Muscle of back (tissue), 13 donors: ENCODE measurements at places on chromosomes 13 and 19. TPM values are rescaled to one million over a fixed set of nuclear protein-coding genes. Genes with fewer than 3 reads are reported as not detected.

Gene SHISA2
- polyA plus RNA-seq: 58.0 TPM

Gene CLEC17A
- 0.13 TPM for polyA plus RNA-seq

Gene NDUFA3
- polyA plus RNA-seq: 78.4 TPM

Gene DLL3
- polyA plus RNA-seq: 0.07 TPM

Gene ZNF460
- 4.1 TPM for polyA plus RNA-seq

Gene IL27RA
- 3.2 TPM for polyA plus RNA-seq

Gene BEST2
- not detected for polyA plus RNA-seq

Gene CKM
- polyA plus RNA-seq: 3,103 TPM

Gene HPN
- not detected for polyA plus RNA-seq

Gene ATP7B
- polyA plus RNA-seq: 6.9 TPM

Gene SULT2A1
- not detected for polyA plus RNA-seq

Gene CDK8
- 29.9 TPM for polyA plus RNA-seq

Gene ZNF763
- 2.2 TPM for polyA plus RNA-seq

Gene CCDC194
- polyA plus RNA-seq: not detected

GRCh38 chr13:53436396-53436795, 407.8 kb downstream of the OLFM4 start:
- DNase-seq: no peak

DNA sequence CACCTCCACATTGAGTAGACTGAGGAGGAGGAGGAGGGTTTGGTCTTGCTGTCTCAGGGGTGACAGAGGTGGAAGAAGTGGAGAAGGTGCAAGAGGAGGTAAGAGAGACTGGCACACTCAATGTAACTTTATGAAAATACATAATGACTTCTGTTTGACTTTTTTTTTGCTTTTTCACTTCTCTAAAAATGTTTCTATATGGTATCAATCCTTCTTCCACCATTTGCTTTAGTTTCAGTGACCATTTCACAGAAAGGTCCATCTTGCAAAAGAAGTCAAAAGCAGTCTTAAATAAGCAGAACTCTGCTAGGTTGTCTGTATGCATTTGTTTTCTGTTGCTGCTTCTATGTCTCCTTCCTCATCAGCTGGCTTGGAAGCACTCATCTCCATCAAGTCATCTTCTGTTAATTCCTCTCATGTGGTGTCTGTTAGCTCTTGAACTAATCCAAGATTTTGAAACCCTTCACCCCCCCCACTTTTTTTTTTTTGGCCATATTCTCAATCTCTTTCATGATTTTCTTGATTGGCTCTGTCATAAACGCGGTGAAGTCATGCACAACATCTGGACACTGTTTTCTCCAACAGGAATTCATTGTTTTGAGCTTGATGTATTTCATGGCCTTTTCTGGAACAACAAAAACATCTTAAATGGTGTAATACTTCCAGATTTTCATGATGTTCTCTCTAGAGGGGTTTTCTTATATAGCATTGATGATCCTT, 80.8 kb downstream of the KL start:
- peak; percentile 57 for DNase-seq

DNA sequence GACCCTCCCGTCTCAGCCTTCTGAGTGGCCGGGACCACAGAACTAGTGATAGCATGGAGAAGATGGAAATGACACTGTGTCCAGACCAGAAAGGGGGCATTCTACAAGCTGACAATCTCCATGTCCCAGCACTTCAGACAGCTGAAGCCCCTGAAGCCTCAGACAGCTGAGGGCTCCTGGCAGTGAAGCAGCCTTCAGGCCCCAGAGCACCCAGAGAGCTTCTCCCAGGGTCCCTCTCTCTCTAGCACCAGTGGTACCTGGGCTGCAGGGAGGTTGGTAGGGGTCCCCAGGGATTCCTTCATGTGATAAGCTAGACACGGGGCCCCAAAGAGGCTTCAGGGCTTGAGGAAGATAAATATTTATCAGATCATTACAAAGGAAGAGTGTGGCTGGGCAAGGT, 7.6 kb upstream of the POP4 start:
- no peak for DNase-seq

- peak; percentile 65 for DNase-seq
Observed at GRCh38 chr19:58228585-58229254, at the start of gene ZNF544. Gene ZNF544, plus strand, starts transcription at chr19:58228914. Its CDS starts 15,110 bp downstream, at chr19:58244024.

- no peak for DNase-seq
Observed at GRCh38 chr13:59747529-59747928, 416.2 kb downstream of the DIAPH3 start.

GRCh38 chr19:7348587-7349230, at the start of gene ARHGEF18:
Gene ARHGEF18, plus strand, starts transcription at chr19:7348937. Its CDS starts 13,954 bp downstream, at chr19:7362891.
- DNase-seq: no peak

DNA sequence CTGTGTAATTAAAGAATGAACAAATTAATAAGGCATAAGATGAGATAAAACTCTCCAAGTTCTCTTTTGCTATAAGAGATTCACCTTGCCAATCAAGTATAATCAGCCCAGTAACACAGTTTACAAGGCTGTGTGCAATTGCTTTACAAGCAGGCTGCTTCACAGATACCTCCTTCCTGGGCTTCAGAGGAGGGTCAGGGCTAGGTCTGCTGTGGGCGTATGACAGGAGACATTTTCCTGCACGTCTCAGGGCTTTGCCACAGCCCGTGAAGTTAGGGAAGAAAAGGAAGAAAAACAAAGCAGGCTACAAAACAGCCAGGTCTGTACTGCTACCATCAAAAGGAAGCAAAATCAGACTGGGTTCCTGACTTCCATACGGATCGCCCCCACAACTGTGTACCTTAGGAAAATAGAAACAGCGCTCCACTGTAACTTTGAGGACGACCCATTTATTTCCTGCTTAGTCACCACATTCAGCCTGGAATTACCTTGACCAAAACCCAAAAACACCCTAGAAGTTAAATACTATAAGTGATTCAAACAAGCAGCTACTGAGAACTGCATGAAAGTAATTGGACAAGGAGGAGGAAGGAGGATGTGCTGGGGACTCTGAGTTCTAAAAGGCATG, 12.4 kb downstream of the EFNB2 start:
- no peak for DNase-seq

DNA sequence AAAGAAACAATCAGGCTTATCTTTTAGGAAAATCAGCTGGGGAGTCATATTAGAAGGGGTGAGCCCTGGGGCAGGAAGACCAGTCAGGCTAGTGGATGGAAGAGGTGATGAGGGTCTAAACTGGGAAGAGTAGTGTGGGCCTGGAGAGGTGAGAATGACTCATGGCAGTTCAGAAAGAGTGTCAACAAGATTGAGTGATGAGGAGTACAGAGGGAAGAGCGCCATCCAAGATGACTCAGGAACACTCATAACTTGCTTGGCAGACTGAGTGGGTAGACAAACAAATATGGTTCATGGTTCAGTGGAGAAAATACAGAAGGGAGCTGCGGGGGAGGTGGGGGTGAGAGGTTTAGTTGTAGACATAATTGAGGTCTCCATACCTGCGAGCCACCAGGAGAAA, 17.3 kb upstream of the CLDN10 start:
- peak; percentile 41 for DNase-seq

DNA sequence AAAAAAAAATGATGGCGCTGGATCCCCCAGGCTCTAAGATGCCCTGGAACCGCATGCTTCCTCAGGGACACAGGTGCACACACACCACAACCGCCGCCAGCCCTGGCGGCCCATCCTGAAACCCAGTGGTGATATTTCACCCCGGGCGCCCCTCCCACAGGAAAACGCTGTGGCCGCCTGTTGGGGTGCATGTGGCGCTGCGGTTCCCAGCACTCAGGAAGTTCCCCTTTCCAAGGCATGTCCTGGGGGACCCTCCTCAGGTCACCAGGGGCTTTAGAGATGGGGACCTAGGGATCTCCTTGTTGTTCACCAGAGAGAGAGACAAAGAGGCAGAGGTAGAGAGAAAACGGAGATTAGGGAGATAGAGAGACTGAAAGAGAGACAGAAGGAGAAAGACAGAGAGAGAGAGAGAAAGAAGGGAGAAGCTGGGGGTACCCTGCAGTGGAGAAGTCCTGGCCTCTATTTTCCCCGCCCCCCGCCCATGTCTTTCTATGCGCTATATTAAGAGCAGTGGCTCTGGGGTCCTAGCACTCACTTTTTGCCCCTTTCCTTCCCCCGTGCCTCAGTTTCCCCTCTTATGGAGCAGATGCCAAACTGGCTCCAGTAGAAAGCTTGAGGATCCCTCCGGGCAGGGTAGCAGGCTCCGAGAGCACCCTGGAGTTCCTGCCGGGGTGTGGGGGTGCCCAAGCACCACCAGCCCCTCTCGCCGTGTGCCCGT, 2.3 kb downstream of the ADGRE2 start:
- no peak for DNase-seq

- DNase-seq: no peak
Observed at GRCh38 chr13:30140973-30141372, 166.4 kb downstream of the KATNAL1 start.

DNA sequence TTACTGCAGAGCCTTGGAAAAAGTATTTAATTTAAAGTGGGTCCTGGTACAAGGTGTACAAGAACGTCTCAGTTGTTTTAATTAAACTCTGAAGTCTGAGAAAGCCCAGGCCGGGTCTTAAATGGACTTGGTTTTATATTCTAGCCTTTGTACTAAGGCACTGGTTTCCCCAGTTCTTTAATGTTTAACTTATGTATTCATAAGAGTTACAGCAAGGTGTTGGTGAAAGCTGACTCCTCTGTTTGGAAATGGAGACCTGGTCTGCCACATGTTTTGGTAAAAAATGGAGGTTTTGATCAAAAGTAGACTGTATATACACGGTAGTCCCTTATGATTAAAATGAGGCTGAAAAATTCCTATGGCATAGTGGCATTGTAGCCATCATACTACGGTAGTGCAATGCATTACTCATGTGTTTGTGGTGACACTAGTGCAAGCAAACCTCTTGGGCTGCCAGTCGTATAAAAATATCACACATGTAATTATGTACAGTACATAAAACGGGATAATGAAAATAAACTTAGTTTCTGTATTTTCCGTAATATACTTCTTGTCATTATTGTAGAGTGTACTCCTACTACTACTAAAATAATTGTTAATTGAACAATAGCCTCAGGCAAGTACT, 883.4 kb upstream of the SPRY2 start:
- no peak for DNase-seq

- DNase-seq: no peak
Observed at GRCh38 chr13:23140492-23140891, 40.3 kb upstream of the SGCG start.

DNA sequence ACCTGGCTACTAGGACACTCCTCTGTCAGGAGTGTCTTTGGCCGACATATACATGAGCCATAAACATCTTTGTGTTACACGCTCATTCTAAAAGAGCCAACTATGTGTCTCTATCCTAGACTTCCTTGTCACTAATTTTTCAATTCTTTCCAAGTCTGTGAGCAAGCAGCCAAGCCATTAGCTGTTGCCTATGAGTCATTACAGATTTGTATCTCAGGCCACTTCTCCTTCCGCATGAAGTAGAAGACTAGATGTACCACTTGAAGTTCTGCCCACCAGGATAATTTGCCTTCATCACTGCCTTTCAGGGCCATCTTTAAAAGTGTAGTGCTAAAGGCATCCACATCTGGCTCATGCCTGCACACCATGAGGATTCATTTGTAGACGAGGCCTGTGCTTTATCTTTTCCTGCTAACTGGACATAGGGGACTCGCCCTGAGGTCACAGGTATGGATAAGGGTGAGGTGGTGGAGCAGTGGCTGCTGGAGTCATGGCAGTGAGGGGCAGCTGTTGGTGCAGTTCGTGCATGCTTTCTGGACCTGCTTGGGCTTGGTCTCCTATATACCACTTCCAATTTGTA, 126.1 kb upstream of the KL start:
- no peak for DNase-seq

DNA sequence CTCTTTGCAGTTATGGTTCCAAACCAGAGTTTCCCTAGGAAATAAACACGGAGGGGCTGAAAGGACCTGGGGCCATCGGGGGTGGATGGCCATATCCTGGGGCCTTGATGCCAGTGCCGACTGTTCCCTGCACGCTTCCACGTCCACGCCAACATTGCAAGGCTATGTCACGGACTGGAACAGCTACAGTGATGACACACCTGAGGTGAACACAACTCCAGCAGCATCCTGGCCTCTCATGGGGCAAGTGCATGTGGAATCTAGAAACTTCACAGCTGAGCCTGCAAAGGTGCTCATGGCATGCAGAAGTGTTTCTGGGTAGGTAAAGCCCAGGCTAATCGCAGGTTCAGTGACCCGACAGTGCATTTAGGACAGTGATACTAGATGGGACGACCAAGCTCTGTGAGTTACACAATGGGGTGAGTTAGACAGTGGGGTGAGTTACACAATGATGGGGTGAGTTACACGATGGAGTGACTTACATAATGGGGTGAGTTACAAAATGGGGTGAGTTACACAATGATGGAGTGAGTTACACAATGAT, 52.0 kb upstream of the GAS6 start:
- DNase-seq: no peak

GRCh38 chr13:99140831-99141230, 59.8 kb upstream of the UBAC2 start:
- no peak for DNase-seq

DNA sequence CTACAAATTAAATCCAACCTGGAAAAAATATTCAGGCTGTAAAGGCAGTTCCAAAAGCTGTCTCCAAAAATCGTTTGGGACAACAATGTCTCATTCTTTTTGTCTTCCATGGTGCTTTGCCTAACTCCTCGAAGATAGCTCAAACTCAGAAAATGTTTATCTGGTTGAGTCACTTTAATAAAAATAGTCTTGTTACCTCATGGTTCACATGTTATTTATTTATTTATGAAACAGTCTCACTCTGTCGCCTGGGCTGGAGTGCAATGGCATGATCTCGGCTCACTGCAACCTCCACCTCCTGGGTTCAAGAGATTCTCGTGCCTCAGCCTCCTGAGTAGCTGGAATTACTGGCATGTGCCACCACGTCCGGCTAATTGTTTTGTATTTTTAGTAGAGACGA, 4.9 kb upstream of the BRD4 start:
- no peak for DNase-seq

GRCh38 chr13:98564204-98564603, 12.7 kb downstream of the STK24 start:
- DNase-seq: no peak

DNA sequence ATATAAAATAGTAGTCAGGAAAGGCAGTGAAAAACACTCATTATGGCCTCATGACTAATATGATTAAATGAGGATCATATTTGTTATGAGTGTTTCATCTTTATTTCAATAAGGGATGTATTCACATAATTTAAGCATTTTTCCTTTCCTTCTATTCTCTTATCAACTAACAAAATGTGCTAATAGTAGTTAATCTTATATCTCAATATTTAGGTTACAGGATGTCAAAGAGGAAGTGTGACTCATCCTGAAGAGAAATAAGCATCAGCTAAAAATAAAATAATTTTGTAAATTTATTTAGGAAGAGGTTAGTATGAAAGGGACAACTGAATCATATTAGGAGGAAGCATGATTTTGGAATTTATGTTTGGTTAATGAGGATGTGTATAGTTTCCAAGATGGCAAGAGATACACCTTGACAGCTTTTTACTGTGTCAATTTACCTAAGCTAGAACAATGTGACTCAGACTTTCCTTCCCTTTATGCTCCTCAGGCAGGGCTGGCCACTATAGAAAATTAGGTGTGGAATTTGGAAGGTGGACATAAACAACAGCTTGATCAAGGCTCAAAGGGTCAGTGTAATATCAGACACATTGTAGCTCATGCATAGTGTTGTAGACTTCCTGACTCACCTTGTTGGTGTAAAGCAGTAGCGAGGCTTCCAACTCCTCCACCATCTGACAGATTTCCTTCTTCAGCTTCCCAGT, 172.7 kb downstream of the SLITRK1 start:
- DNase-seq: no peak

GRCh38 chr19:46471811-46472543, 614 bp upstream of the PNMA8A start:
- DNase-seq: no peak

GRCh38 chr19:56097776-56098175, 23.3 kb downstream of the ZNF787 start:
- no peak for DNase-seq
